NCI-H1105 treated with DMSO at 0.1 percent for 48 hours (cell line): ENCODE measurements at places on chromosomes 2 and 18.
A peak's percentile ranks its signal among the peaks of the same experiment; 100 is the strongest.

DNA sequence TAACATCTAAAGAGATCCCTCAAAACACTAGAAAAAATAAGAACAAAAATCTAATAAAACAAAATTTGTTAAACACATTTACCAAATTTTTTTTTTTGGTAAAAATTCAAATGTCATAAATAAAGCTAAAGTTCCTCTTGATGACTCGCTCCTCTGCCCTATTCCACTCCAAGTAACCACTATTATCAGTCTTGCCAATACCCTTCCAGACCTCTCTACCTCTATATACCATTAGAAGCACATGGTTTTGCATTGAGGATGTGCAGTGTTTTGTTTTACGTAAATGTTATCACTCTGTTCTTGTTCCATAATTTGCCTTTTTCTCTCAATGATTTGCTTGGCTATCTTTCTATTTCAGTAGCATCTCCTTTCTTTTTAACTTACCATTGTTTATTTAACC, 10.9 kb downstream of the IL1B start:
- no peak for DNase-seq

DNA sequence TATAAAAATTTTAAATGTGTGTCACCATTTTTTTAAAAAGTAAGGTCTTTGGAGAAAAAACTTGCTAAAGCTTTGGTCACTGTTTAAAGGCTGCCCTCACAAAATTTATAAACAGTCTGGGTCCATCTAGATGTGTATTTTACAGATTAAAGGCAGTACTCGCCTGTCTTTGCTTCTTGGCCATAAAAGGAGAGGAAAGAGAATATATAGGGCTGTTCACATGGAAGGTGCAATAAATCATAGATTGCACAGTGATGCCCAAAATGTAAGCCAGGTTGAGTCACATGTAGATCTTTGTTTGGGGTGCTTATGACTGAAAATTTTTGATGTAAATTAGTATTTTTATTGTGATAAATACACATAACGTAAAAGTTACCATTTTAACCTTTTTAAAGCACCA, 55.6 kb downstream of the MTCL1 start:
- DNase-seq, result no peak

DNA sequence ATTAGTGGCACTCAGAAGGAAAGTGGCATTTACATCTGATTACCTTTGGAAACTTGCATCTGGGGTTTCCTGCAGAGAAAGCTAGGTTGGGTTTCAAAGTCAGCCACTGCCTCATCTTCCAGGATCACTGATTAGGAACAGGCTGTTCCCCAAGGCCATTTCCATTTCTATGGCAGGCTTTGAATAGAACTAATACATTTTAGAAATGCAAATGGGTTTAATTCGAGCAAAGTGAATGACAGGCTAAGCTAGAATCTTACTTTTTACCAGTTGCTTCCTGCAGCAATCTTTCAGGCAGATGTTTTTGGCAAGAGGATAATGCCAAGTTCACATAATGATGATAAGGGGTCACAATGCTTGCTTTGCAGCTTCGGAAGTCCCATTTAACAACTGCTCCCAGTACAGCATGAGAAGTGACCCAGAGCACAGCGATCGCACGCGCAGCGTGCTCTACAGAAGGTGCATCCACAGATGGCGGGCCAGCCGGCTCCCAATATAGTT, 336.7 kb downstream of the LPIN1 start:
- DNase-seq, result peak; percentile 37

GRCh38 chr2:6692056-6692455, 173.7 kb downstream of the CMPK2 start:
- DNase-seq, result no peak

DNA sequence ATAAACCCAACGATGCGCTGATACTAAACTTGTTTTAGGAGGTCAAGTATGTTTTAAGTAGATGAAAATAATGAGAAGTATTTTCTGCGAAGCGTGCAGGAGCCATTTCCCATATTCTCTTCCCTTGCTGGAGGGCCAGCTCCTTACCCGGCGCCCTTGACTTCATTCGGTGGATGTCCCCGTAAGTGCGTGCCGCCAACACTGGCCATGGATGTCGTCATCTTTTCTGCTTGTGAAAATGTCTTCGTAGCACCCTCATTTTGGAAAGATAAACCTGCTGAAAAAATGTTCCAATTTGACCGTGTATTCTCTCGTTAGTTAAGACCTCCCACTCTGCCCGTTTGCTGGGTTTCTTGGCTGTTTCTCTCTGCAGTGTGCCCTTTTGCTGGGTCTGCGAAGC, 127.5 kb downstream of the RTP5 start:
- DNase-seq, result no peak

DNA sequence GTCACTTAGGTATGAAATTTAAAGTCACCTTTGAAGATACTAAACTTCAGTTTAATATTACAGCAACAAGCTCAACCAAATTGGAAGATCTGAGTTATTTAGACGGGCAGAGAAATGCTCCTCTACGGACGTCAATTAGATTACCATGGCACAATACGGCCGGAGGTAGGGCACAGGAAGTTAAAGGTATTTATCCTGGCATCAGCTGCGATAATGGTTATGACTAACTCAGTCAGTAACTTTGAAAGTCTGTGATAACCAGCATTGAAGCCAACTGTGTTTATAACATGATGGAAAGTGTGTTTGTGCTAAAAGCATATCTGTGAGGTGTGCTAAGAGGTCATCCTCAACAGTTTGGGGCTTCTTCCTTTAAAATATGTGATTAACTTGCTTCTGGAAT, 117.3 kb downstream of the WDSUB1 start:
- DNase-seq, result no peak

GRCh38 chr2:96374211-96374951, 38.8 kb downstream of the NCAPH start:
- peak; percentile 97 for DNase-seq

DNA sequence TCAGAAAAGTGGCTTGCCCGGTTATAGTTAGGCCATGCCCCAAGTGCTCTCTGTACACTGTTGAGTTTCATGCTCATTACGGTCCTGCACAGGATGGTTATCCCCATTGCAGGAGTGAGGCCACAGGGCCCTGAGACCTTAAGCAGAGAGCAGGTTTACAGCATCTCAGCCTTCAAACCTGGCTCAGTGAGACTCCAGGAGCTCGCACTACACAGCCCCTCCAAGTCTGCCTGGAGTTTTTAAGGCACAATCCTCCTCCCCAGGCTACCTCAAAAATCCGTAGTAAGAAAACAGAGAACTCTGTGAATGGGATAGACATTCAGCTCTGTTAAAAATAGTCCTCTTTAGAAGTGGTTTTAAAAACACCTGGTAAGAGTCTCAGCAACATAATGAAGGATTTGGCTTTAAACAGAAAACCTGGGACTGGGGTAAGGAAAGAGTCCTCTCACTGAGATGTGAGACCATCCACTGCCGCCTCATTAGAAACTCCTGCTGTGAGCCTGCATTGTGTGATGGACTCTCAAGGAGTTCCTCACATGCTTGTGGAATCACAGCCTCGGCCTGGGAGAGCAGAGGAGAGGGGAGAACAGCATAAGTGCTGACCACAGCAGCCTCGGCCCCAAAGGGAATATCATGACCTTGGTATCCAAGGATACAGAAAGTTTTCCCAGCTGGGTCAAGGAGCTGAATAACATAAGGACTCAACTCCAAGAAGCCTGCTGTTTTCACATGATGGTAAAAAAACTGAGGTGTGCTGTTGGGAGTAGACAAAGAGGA, 214.8 kb downstream of the ATAD2B start:
- DNase-seq, result no peak

GRCh38 chr2:82599021-82599420, 1860.1 kb downstream of the SUCLG1 start:
- DNase-seq, result no peak

DNA sequence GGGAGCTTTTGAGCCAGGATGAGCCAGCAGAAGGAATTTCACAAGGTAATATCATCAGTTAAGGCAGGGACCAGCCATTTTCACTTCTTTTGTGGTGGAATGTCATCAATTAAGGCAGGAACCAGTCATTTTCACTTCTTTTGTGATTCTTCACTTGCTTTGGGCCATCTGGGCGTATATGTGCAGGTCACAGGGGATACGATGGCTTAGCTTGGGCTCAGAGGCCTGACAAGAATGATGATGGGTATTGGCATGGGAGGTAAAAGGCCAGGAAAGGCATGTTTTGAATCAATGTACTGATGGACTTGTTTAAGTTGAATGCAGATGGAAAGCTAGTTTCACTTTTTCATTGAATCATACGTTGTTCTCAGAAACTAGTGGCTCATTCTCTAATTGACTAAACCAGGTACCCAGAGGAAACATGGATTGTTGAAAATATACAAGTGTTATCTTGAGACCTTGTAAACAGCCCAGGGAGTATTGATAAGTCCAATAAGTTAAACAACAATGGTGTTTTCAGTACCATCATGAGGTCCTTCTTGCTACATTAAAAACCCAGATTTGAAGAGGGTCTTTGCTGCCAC, 1672.5 kb upstream of the DDX18 start:
- no peak for DNase-seq
